ENCODE measurements at places on chromosomes 11 and 22. TPM values are rescaled to one million over a fixed set of nuclear protein-coding genes. Genes with fewer than 3 reads are reported as not detected.

GRCh38 chr22:31646186-31647019, 15.6 kb downstream of the PISD start:
- no peaks in the 10 kb centered on the region for H3K27me3 ChIP-seq
- H3K36me3 ChIP-seq, result peaks cover 41% of the 10 kb centered on the region
- no peak overlapping the region for H3K4me3 ChIP-seq
- peaks cover 29% of the 10 kb centered on the region for H3K4me1 ChIP-seq

- H3K27me3 ChIP-seq, result no peaks in the 10 kb centered on the region
- peak overlapping the region; percentile 85 for H3K27ac ChIP-seq
- peak overlapping the region; percentile 82 for H3K4me3 ChIP-seq
- peaks cover 20% of the 10 kb centered on the region for H3K4me1 ChIP-seq
- H3K36me3 ChIP-seq, result peaks cover 3% of the 10 kb centered on the region
- DNase-seq, result peak; percentile 76
Observed at GRCh38 chr22:37267135-37267587, 15.1 kb upstream of the CYTH4 start.

- peaks cover 3% of the 10 kb centered on the region for H3K4me1 ChIP-seq
- peaks cover 10% of the 10 kb centered on the region for H3K36me3 ChIP-seq
- no peaks in the 10 kb centered on the region for H3K27me3 ChIP-seq
- DNase-seq, result no peak
Observed at GRCh38 chr11:108536783-108537182, 38.6 kb upstream of the POGLUT3 start.

GRCh38 chr22:47367107-47367690, 604.7 kb downstream of the TBC1D22A start:
- no peaks in the 10 kb centered on the region for H3K36me3 ChIP-seq
- no peak for DNase-seq
- H3K4me1 ChIP-seq, result no peaks in the 10 kb centered on the region

GRCh38 chr11:93389737-93390136, 59.2 kb downstream of the DEUP1 start:
- no peak overlapping the region for H3K4me3 ChIP-seq
- H3K4me1 ChIP-seq, result no peaks in the 10 kb centered on the region
- peaks cover 16% of the 10 kb centered on the region for H3K27me3 ChIP-seq
- no peaks in the 10 kb centered on the region for H3K36me3 ChIP-seq
- DNase-seq, result no peak

The KCNC1 gene
- not detected for total RNA-seq

DNA sequence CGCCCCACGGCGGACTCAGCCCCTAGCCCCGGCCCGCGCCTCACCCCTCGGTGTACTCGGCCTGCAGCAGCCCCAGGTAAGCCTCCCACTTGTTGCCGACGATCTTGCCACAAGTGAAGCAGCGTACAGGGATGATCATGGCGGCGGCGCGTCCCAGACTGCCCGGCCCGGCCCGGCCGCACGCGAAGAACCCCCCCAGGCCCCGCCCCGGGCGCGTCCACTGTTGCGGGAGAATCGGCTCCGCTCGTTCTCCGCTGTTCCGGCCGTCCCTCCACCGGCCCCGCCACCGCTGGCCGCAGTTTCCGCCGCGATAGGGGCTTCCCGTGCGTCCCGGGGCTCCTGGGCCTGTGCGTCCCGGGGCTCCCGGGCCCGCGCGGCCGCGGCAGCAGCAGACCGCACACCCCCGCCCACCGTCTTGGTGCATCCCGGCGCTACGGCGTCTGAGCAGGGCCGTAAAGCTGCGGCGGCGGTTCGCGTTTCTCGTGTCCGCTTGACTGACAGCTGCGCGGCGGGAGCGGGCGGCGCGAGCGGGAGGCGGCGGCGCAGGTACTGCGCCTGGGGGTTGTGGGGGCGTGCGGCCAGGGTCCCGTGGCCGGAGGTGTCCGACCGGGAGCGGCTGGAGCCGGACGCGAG, at the start of the genes POLR2L and TSPAN4:
TSS of gene POLR2L (minus strand) at position 160 of the 633 bp plus-strand sequence. CDS start at position 139, 21 bp downstream.
TSS of gene TSPAN4 (plus strand) at position 483 of the 633 bp plus-strand sequence. CDS start 7,453 bp downstream, outside the sequence.
- H3K36me3 ChIP-seq, result peaks cover 11% of the 10 kb centered on the region
- DNase-seq, result peak; percentile 91
- peak within 1 kb of the TSS; percentile 85 for H3K27ac ChIP-seq
- peaks cover 21% of the 10 kb centered on the region for H3K4me1 ChIP-seq
- H3K27me3 ChIP-seq, result no peaks in the 10 kb centered on the region
- peak within 1 kb of the TSS; percentile 86 for H3K4me3 ChIP-seq

- peaks cover 18% of the 10 kb centered on the region for H3K27me3 ChIP-seq
- DNase-seq, result no peak
- no peak overlapping the region for H3K27ac ChIP-seq
Observed at GRCh38 chr22:50138041-50138440, 32.5 kb upstream of the PANX2 start.

GRCh38 chr22:30290342-30291057, 1.2 kb upstream of the CASTOR1 start:
- H3K4me1 ChIP-seq, result peaks cover 31% of the 10 kb centered on the region
- H3K4me3 ChIP-seq, result peak overlapping the region; percentile 78
- peak overlapping the region; percentile 42 for H3K27ac ChIP-seq
- H3K36me3 ChIP-seq, result no peaks in the 10 kb centered on the region

DNA sequence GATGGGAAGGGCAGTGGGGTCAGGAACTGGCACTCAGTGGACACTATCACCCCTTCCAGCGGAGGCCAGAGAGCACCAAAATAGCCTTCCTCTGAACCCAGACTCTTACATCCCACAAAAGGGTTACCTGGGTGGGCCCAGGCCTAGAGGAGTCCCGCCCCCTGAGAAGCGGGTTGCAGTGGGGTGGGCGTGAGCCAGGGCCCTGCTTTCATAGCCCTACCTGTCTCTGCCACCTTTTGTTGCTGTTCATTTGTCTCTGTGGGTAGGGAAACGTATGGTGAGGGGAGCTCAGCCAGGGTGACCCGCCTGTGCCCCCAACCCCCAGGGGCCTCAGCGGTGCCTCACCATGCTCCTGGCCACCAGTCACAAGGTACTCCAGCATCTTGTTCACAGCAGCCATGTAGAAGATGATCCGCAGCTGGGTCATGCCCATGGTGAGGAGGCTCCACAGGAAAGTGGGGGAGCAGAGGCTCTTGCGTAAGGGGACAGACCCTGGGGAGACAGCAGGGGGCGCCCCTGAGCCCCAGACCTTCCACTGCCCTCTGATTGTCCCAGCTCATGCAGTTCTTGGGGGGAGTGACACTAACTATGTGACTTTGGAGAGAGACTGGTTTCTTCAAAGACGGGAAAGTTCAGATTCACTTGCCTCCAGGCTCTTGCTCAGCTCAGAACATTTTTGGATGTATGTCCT, 24.0 kb downstream of the SLC43A1 start:
- peaks cover 10% of the 10 kb centered on the region for H3K4me1 ChIP-seq
- peak; percentile 60 for DNase-seq
- H3K27ac ChIP-seq, result no peak overlapping the region
- H3K27me3 ChIP-seq, result no peaks in the 10 kb centered on the region
- H3K4me3 ChIP-seq, result no peak overlapping the region
